Breast epithelium (tissue), 4 donors: ENCODE measurements at places on chromosomes 2 and 18. TPM values are rescaled to one million over a fixed set of nuclear protein-coding genes. Genes with fewer than 3 reads are reported as not detected.

The LYPD6B gene
- 41.4 TPM for total RNA-seq

The ARL4C gene
- total RNA-seq = 61.0 TPM

The RESP18 gene
- total RNA-seq = not detected

The SLC40A1 gene
- 42.2 TPM for total RNA-seq

The GPR55 gene
- total RNA-seq = not detected

The NEB gene
- 2.0 TPM for total RNA-seq

The FEV gene
- not detected for total RNA-seq

The ANKRD30BL gene
- not detected for total RNA-seq

- DNase-seq = no peak
Measured at GRCh38 chr2:175832866-175833265, 169.2 kb downstream of the LNPK start.

DNA sequence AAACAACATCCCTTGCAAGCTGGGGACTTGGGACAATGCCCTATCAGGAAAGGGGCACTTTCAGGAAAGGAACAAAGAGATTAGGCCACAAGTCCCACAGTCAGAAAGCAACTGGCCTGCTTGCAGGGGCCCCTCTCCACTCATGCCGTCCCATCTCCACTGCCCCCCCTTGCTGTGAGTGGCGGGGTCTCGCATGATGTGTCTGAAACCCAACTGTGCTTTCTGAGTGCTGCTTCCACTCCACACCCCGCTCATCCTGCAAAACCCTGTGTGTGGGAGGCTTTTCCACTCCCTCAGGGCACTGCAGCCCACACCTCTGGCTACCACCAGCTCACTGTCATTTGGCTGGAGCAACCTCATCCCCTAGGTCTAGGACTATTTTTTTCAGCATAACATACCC lies 7.9 kb downstream of the HS6ST1 start:
- DNase-seq = no peak

GRCh38 chr2:127081826-127082633 lies 24.9 kb downstream of the BIN1 start:
- DNase-seq = no peak

GRCh38 chr2:165518611-165519010 lies 49.1 kb downstream of the CSRNP3 start:
- no peak for DNase-seq

DNA sequence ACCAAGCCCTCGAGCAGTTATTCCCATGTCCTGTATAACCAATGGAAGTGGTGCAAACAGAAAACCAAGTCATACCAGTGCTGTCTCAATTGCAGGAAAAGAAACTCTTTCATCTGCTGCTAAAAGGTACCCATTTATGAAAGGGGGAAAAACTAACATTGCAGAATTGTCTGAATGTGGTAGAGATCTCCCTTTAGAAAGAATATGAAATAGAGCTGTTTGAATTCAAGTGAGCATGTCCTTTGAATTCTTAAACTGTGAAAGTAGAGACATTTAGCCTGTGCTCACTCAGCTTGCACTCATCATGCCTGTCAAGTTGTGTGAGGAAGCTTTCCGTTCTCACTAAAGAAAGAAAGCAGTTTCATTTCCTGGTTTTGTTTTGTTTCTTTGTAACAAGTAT lies 87.4 kb downstream of the EML4 start:
- no peak for DNase-seq

GRCh38 chr18:78984941-78985784 lies 5.5 kb downstream of the SALL3 start:
- DNase-seq = no peak

GRCh38 chr2:128329607-128330006 lies 10.9 kb upstream of the HS6ST1 start:
- no peak for DNase-seq

DNA sequence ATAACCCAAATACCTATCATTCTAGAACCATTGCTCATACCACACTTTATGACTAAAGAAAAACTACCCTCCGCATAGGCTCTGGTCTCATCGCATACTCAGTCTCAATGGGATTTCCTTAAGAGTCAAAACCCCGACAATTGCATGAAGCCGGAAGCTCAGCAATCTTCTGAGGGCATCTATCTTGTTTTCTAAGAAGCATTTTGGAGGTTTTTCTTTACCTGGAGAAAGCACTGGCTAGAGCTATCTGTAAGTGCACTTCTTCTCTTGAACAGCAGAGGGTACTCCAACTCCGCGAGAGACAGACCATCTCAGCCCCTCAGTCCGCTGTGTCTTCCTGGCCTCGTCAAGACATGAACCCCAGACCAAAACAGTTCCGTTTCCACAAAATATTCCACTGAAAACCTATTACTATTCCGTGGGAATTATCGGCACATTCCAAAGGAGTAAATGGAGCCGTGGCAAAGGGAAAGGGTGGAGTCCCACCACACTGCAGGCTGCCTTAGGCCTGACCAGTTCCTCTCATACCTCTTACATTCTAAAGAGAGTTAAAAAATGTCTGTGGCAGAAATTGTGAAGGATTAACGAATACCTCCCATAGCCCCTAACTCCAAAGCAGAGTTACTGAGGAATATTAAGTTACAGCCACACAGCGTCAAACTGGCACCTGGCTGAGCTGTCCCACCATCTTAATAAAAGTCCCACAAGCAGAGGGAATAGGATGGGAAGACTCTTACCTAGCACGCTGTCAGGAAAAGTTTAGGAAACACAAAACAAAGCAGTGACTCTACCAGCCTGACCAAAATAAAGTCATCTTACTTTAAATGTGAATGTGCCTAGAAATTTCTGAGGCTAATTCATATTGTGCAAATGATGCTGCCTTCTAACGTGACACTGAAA lies 325.6 kb upstream of the VRK2 start:
- no peak for DNase-seq

DNA sequence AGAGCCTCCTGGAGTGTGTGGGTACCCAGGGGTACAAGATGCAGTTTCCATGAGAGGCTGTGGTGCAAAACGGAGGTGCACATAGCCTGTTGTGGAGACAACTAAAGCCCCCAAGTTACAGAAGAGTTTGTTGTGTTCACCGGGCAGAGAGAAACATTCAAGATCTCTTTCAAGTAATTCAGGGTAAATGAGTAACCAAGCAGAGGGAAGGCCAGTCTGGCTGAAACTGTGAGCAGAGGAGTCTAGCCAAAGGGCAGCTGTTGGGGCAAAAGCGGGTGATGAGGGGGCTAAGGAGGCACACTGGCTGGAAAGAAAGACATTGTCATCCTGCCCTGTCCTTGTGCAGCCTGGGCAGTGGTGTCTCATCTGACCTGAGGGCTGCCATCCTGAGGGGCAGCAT lies 52.0 kb downstream of the CXCR4 start:
- no peak for DNase-seq

DNA sequence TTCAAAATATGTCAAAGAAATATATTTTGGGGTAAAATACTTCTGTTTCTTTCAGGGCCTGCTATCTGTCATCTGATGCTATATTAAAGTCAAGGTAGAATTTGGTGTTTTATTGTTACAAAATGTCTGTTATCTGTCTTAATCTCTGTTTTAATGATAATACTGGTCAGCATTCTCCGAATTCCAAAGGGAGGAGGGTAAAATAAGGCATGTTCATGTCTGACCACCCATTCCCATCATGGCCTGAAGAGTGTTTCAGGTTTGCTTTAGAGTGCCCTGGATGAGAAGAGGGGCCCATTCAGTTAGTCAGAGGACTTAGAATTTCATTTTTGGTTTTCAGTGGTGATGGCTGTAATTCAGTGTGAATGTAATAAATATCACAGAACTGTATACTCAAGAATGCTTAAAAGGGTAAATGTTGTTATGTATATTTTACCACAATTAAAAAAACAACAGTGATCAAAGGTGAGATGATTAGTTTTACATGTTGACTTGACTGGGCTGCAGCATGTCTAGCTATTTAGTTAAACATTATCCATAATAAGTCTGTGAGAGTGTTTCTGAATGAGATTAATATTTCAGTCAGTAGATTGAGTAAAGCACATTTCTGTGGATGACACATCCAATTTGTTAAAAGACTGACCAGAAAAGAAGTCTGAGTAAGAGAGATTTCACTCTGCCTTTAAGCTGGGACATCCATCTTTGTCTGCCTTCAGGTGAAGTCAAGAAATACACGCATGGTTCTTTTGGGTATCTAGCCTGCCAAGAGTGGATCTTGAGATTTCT lies 467.9 kb upstream of the SYT4 start:
- DNase-seq = no peak

- DNase-seq = no peak
Measured at GRCh38 chr2:195595825-195596224, 61.2 kb upstream of the SLC39A10 start.
